ENCODE measurements at places on chromosomes 1 and 21. TPM values are rescaled to one million over a fixed set of nuclear protein-coding genes. Genes with fewer than 3 reads are reported as not detected.

GRCh38 chr1:232226197-232226712, 403.7 kb downstream of the SIPA1L2 start:
- no peaks in the 10 kb centered on the region for H3K36me3 ChIP-seq
- H3K4me1 ChIP-seq, result peaks cover 12% of the 10 kb centered on the region
- no peaks in the 10 kb centered on the region for H3K27me3 ChIP-seq
- no peak overlapping the region for H3K27ac ChIP-seq

- H3K27me3 ChIP-seq, result no peaks in the 10 kb centered on the region
- no peak overlapping the region for H3K27ac ChIP-seq
- peaks cover 12% of the 10 kb centered on the region for H3K4me1 ChIP-seq
- no peak overlapping the region for H3K4me3 ChIP-seq
- no peak for DNase-seq
Observed at GRCh38 chr1:84363019-84363418, 35.3 kb upstream of the DNASE2B start.

DNA sequence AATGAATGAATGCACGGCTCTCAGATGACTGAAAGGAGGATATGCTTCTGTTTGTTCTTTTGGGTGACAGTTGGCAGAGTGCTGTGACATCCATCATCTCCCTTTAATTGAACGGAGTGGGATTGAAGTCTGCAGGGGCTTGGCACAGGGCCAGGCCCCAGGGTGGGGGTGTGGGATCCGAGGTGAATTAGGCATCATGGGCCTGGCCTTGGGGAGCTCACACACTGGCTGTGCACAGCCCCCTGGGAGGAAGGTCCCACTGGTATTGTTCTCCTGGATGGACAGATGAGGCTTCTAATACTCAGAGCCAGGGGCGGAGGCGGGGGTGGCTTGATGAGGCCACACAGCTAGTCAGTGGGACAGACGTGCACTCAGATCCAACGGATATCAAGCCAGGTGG, 19.3 kb downstream of the EPHB2 start:
- no peaks in the 10 kb centered on the region for H3K27me3 ChIP-seq
- H3K36me3 ChIP-seq, result no peaks in the 10 kb centered on the region
- no peak for DNase-seq
- no peak overlapping the region for H3K4me3 ChIP-seq
- H3K4me1 ChIP-seq, result peaks cover 10% of the 10 kb centered on the region

DNA sequence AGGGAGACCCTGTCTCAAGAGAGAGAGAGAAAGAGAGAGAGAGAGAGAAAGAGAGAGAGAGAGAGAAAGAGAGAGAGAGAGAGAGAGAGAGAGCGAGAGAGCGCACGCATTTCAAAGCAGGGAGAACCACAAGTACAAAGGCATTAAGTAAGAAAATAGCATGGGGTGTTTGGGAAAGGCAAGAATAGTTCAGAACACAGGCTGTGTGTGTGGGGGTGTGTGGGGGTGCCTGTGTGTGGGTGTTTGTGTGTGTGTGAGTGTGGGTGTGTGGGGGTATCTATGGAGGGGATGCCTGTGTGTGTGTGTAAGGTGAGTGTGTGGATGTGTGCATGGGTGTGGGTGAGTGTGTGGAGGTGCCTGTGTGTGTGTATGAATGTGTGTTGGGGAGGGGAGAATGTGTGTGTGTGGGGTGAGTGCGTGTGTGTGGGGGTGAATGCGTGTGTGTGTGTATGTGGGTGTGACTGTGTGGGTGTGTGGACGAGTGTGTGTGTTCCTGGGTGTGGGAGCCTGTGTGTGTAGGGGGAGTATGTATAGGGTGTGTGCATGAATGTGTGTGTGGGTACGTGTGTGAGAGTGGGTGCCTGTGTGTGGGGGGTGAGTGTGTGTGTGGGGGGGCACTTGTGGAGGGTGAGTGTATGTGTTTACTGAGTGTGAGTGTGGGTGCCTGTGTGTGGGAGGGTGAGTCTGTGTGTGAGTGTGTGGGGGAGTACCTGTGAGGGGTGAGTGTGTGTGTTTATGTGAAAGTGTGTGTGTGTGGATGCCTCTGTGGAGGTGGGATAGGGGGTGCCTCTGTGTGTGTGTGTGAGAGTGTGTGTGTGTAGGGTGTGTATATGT, 19.1 kb upstream of the HDAC1 start:
- DNase-seq, result no peak
- no peak overlapping the region for H3K4me3 ChIP-seq
- H3K27ac ChIP-seq, result no peak overlapping the region
- peaks cover 5% of the 10 kb centered on the region for H3K4me1 ChIP-seq
- H3K36me3 ChIP-seq, result no peaks in the 10 kb centered on the region

DNA sequence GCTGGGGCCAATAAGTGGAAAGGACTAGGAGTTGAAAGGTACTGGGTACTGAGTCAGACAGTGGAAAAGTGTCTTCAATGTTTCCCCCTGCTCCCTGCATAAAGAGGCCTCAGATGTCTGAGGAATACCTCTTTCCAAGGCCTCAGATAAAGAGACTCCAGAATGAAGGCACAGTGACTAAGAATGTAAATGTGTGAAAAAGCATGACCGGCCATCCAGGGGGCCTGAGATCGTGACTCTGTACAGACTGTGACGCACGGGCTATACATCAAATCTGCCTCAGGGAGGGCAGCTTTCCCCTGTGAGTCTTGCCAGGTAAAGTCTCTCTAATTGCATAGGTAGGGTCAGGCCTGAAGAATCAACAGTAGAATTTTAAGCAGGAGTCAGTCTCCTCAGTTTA, 1690.5 kb downstream of the KCNT2 start:
- H3K27me3 ChIP-seq, result no peaks in the 10 kb centered on the region
- DNase-seq, result no peak
- no peaks in the 10 kb centered on the region for H3K36me3 ChIP-seq

- no peaks in the 10 kb centered on the region for H3K4me1 ChIP-seq
- no peak overlapping the region for H3K4me3 ChIP-seq
- DNase-seq, result no peak
- no peaks in the 10 kb centered on the region for H3K36me3 ChIP-seq
Observed at GRCh38 chr1:231517076-231517475, 11.4 kb upstream of the TSNAX start.

- H3K4me3 ChIP-seq, result no peak overlapping the region
- H3K27me3 ChIP-seq, result peaks cover 64% of the 10 kb centered on the region
- no peak for DNase-seq
Observed at GRCh38 chr1:205576805-205577761, 54.7 kb downstream of the ELK4 start.

GRCh38 chr1:3729594-3730542, 22.4 kb upstream of the CCDC27 start:
- no peak for DNase-seq
- peaks cover 4% of the 10 kb centered on the region for H3K4me1 ChIP-seq
- no peak overlapping the region for H3K27ac ChIP-seq
- H3K27me3 ChIP-seq, result no peaks in the 10 kb centered on the region

DNA sequence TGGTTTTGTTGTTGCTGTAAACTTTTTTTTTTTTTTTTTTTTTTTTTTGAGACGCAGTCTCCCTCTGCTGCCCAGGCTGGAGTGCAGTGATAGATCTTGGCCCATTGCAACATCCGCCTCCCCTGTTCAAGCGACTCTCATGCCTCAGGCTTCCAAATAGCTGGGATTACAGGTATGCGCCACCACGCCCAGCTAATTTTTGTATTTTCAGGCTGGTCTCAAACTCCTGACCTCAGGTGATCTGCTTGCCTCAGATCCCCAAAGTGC, 78.9 kb upstream of the SLC45A1 start:
- H3K27me3 ChIP-seq, result no peaks in the 10 kb centered on the region
- peaks cover 20% of the 10 kb centered on the region for H3K4me1 ChIP-seq
- no peak overlapping the region for H3K4me3 ChIP-seq

DNA sequence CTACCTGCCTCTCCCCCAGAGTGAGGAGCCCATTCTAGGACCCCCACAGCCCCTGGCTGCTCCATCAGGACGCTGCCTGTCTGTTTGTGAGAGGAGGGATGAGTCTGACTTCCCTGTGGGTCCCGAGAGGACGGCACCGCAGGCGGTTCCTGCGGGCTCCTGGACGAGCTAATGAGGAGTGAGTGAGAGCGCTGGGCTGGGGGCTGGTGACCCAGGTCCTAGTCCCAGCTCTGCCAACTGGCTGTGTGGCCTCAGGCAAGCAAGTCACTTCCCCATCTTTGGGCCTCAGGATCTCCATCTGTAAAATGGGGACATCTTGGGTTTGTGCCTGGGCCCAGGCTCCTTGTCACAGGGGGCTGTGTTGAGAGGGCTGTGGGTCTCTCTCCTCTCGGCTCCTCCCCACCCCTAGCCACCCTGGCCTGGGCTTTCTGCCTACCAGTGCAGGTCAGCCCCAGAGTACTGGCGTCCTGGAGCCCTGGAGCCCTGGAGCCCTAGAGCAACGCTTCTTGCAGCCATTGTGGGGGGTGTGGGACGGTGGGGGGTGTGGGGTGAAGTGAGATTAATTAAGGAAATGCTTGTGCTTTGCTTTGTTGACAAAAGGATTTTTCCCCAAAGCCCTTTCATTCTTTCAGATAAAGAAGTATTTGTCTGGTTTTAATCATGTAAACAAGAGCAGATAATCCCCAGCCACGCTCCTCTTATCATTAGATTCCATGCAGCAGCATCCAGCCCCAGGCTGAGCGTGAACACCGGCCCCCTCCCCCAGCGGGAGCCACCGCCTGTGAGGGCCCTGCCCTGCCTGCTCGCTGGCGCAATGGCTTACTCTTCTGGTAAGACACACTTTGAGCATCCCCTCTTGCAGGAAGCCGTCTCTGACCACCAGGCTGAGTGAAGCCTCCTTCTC, 26.8 kb downstream of the SLC1A7 start:
- no peaks in the 10 kb centered on the region for H3K36me3 ChIP-seq
- DNase-seq, result no peak
- H3K4me3 ChIP-seq, result no peak overlapping the region
- no peaks in the 10 kb centered on the region for H3K27me3 ChIP-seq

- peaks cover 22% of the 10 kb centered on the region for H3K36me3 ChIP-seq
- no peak overlapping the region for H3K4me3 ChIP-seq
- no peaks in the 10 kb centered on the region for H3K27me3 ChIP-seq
- no peaks in the 10 kb centered on the region for H3K4me1 ChIP-seq
- H3K27ac ChIP-seq, result no peak overlapping the region
Observed at GRCh38 chr1:185108321-185108720, 48.4 kb downstream of the TRMT1L start.

Gene GNAT2
- not detected for total RNA-seq

Gene CHTOP
- 74.3 TPM for total RNA-seq

Gene TTC39A
- total RNA-seq, result 1.3 TPM

Gene TACSTD2
- not detected for total RNA-seq

Gene GJA4
- total RNA-seq, result not detected

Gene OR6K2
- not detected for total RNA-seq

Gene KANK4
- total RNA-seq, result not detected

Gene GJA8
- not detected for total RNA-seq

All from osteocyte (in vitro differentiated cells).